ENCODE measurements at places on chromosomes 12 and 14.

- no peak for DNase-seq
These were observed 14.0 kb downstream of the CPM start for GRCh38 chr12:68918960-68919359.

DNA sequence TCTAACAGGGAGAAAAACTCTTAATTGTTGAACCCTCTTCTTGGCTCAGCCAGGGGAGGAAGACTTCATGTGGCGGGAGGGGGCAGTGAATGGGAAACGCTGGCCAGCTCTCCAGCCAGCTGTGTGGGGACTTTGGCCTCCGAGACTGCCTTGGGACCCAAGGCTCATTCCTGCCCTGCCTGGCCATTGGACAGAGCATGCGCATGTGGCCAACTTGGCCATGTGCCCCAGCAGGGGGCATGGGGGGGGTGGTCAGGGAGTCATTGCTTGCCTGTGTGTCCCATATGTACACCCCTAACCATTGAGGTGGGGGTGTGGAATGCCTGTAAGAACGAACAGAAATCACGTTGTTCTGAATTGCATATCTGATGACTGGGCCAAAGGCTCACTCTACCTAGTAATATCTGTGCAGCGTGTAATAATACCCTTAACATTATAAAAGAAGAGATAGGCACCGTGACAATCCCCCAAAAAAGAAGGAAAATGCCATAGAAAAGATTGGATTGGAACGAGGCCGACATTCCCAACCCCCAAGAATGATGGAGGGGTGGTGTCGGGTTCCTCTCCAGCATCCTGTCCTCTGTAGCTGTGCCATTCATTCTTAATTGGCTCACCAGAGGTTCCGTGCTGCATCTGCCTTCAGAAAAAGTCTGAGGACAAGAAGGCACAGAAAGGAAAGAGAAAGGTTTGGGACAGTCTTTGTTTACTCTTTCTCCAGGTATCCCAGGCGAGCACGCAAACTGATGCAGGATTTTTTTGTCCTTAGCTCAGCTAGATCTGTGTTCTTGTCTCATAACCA, 3.5 kb upstream of the FAR2 start:
- no peak for DNase-seq

DNA sequence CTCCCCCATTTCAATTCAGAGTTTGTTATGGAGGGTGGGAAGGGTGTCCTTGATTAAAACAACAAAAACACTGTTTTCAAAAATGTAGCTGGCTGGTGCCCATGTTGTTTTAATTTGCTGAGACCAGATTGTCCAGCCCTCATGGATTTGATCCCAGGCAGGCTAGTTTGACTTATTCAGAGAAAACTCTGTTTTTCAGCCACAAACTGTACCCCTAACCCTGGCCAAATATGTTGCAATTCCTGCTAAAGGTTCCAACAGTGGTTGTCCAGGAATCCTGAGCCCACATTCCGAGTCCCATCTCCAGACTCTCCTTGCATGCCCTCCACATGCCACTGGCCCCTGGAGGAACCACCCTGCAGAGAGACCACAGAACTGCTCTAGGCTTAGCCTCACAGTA, 36.0 kb downstream of the MAP1LC3B2 start:
- DNase-seq: no peak

- DNase-seq: no peak
These were observed 33.6 kb downstream of the OR10P1 start for GRCh38 chr12:55670276-55670675.

DNA sequence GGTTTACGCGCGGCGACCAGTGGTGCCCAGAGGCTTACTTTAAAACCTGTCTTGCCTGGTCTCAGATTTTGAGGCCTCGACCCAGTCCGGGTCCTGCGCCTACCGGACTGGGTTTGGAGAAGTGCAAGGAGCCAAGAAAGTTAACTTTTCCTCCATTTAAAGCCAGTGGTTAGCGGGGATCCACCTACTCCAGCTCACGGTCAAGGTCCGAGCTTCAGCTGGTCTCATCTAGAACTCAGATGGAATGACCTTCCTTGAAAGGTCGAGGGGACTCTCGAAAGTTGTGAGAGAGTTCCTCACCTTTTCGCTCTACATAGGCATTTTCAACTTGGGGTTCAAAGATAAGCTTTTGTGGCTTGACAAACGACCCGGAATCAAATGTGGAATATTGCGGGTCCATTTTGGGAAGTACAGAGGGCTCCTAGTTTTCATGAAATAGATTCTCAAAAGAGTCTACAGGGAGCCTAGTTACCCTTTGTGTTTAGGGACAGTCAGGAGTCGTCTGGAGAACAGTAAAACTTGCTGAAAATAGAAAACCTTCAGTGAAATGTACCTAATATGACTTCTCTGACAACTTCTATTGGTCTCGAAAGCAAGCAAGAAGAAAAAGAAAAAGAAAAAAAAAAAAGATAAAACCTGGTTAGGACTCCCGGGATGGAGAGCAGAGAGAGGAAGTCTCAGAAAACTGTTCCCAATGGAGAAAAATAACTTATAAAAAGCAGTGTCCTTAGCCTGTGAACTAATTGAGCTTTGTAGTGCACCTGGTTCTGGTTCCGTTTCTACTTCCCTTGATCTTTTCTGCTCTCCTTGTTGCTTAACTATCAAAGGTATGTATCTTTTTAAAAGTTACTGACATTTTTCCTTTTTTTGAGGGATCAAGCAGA, 1.4 kb downstream of the KCNMB4 start:
- DNase-seq: no peak

DNA sequence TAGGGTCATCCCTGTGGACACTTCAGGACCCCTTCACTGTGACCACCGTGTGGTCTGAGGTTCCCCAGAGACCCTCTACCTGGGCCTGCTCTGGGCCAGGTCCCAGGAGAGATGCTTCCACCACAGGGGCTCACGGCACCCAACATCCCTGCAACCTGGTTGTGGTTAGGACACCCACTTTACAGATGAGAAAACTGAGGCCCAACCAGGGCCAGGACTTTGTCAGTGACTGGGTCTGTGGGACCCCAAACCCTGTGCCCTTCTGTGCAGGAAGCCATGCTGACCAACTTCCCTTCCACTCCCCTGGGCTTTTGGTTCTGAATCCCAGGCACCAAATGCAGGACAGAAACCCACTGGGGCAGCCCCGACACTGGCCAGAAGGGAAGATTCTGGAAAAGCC, 21.6 kb downstream of the BEGAIN start:
- no peak for DNase-seq

DNA sequence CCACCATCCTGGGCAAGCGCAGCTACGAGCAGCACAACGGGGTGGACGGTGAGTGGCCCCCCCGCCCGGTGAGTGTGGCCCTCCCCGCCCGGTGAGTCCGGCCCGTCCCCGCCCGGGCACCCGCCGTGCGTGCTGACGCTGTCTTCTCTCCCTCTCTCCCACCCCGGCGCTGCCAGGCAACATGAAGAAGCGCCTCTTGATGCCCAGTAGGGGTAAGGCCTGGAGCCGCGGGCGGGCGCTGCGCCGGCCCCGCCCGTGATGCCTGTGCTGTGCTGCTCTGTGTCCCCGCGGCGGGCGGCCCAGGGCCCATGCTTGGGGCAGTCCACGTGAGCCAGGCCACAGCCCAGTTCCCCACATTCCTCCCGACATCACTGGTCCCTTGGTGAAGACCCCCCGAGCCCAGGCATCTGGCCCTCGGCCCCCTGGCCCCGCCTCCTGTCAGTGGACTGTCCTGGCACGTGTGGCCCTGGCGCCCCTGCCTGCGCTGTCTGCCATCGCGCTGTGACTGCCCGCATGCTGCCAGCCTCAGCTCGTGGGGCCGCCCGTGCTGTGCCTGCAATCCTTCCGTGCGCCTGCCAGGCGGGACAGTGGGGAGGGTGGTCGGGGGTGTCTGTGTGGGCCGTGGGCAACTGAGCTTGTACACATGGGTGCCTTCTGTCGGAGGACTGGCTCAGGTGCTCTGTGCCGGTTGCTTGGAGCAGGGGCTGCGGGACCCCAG, 7.9 kb upstream of the CRIP2 start:
- no peak for DNase-seq

GRCh38 chr12:124442772-124443445, 124.5 kb downstream of the NCOR2 start:
- no peak for DNase-seq

GRCh38 chr12:116265351-116266147, 11.9 kb downstream of the MED13L start:
- DNase-seq: no peak

DNA sequence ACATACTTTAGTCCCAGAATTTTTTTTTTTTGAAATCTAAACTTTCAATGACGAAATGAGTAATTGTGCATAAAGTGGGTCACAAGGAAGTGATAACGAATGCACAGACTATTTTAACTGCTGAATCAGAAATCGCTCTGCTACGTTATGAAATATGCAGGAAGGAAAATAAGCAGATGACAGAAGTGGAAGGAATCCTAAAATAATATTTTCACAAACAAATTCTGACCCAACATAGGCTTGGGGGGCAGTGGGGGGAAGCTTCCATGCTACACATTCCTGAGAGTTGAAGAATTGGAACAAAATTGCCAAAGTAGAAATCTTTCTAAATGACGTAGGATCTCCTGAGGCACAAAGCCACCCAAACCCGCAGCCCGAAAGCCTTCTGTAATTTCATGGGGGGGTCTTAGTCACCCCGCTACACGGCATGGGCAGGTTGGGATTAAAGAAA, 89.6 kb downstream of the ARF6 start:
- no peak for DNase-seq

- no peak for DNase-seq
These were observed 15.2 kb downstream of the ACIN1 start for GRCh38 chr14:23079716-23080115.

- no peak for DNase-seq
These were observed 44.6 kb downstream of the GALNT4 start for GRCh38 chr12:89479982-89480381.

DNA sequence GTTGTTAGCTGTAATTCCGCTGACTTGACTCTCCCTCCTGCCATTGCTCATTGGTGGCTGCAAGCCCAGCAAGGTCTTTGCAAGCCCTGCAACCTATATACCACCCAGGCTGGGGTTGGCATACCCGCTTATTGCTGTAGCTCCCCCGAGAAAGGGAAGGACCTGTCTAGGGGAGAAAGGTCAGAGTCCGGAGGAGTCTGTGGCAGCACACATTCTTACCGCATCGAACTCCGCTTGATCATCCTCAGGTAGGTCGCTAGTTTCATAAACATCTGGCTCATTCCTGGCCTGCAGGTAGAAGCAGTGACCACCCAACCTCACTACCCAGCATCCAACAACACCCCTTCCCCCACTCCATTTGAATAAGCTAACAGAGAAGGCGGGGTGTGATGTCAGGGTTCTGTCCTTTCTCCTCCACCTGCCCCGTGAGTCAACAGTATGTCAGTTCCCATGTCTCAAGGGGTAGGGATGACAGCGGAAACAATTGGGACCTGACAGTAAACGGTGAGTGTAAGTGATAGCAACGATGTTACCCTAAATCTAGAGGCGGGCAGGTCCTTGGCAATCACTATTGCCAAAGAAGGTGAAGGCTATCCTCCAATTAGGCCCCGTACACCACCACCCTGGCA, 1.1 kb downstream of the DCTN2 start:
- no peak for DNase-seq

Data from activated T-helper 1 cell treated with Interleukin-2 at 50 U/mL for 16 hours (primary cell).